Osteocyte (in vitro differentiated cells): ENCODE measurements at places on chromosomes 1 and 21. TPM values are rescaled to one million over a fixed set of nuclear protein-coding genes. Genes with fewer than 3 reads are reported as not detected.

DNA sequence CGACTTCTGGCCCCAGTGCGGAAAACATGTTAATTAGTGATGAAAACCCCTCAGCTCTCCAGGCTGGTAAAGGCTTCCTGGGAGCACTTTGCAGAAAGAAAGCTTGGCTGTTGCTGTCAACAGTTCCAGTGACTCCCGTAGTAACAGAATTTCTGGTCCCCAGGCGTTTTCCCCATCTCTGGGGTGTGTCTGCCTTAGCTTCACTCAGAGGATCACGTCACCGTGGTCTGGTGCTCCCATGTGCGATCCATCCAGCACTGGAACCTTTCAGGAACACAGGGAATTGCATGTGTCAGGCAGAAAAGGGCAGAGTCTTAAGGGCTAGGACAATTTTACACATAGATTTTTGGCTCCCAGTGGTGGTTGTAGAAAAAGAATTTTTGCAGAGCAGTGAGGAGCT, 470.4 kb upstream of the USP24 start:
- no peak for DNase-seq

DNA sequence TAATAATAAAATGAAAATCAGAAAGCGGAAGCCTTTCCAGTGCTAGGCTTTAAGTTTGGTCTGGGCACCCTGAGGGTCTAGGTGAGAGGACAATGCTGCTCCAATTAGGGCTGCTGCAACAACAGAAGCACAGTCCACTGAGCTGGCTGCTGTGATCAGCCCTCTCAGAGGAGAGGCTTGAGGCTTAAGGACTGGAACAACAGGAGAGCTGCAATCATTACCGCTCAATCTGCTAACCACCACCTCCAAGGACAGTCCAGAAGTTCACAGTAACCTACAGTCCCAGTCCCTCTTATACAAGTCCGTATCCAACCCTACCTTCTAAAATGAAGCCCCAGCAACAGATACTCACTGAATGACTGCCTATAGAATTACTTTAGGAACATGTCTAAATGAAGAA, 62.1 kb downstream of the USP24 start:
- no peak for DNase-seq

- no peak for DNase-seq
These were observed 6.8 kb downstream of the ODF2L start for GRCh38 chr1:86389307-86389706.

GRCh38 chr1:204733869-204734596, 48.5 kb upstream of the LRRN2 start:
- DNase-seq = no peak

GRCh38 chr1:66078412-66078811, 285.7 kb downstream of the PDE4B start:
- no peak for DNase-seq

GRCh38 chr1:41282679-41283317, 40.7 kb upstream of the SCMH1 start:
- no peak for DNase-seq

The SPRR2G gene
- total RNA-seq = not detected in 2 replicates

The TMEM79 gene
- total RNA-seq = 2.6 and 3.3 TPM in 2 replicates
